ENCODE measurements at places on chromosomes 16 and 17.

GRCh38 chr17:17768424-17769088 is 68.2 kb downstream of the SREBF1 start:
- no peak for DNase-seq

- DNase-seq = no peak
Observed at GRCh38 chr16:62170642-62171041, 134.4 kb upstream of the CDH8 start.

DNA sequence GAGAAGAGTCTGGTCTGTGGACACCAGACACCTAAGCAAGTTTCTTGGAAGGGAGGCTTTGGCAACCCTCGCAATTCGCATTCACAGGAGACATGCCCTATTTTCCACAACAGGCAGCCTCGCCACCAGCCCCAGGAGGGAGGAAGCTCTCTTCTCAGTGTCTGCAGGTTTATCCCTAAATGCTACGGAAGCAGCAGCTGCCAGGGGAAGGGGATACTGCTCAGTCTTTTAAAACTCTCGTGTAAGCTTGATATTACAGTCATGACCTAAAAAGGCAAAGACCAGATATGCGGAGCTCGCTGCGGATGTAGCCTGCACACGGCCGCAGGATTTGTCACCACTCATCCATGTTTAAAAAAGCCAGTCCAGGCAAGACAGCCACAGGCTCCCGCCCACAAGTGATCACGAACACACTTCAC is 159.2 kb upstream of the RPH3AL start:
- no peak for DNase-seq

GRCh38 chr17:47324224-47325020 is 667 bp downstream of the EFCAB13 start:
- no peak for DNase-seq

GRCh38 chr17:12909046-12909445 is 108.8 kb downstream of the ELAC2 start:
- no peak for DNase-seq

- DNase-seq = no peak
Observed at GRCh38 chr16:77696149-77696548, 26.2 kb upstream of the NUDT7 start.

DNA sequence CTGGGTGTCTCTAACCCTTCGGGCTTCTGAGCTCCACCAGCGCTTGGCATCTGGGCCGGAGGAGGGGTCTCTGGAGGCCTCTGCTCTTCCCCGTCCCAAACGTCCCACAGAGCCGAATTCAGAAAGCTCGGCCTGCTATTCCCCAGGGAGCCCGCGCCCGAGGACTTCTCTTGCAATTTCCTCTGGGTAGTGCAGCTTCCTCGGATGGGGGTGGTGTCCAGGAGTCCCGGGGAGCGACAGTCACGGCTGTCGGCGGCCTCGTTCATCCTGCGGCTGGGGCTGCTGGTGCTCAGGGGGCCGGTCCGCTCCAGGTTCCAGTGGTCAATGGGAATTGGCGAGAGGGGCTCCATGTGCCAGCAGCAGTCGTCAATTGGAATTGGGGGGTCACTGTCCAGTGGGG is 11.8 kb upstream of the NLRC3 start:
- DNase-seq = no peak

- no peak for DNase-seq
Observed at GRCh38 chr17:17035920-17036523, 6.2 kb upstream of the MPRIP start.

DNA sequence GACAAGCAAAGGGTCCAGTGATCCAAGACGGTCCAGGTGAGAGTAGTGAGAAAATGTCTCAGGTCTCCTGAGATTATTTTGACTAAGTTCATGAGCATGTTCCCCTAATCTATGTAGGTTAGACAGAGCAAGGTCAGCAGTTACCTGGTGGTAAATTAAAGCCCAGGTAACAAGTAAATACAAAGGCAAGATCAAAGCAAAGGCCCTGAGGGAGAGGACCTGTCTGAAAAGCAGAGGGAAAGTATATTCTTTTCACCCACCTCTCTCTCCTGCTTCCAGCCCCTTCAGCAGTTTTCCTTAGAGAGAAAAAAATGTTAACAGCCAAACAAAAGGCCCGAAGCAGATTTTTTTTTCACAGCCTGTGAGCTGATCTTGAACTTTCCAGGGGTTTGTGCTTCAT is 302.7 kb downstream of the MAP2K6 start:
- no peak for DNase-seq

GRCh38 chr16:56479469-56479868 is 28.1 kb downstream of the OGFOD1 start:
- no peak for DNase-seq

GRCh38 chr16:1561266-1561665 is 27.8 kb downstream of the TMEM204 start:
- DNase-seq = no peak

DNA sequence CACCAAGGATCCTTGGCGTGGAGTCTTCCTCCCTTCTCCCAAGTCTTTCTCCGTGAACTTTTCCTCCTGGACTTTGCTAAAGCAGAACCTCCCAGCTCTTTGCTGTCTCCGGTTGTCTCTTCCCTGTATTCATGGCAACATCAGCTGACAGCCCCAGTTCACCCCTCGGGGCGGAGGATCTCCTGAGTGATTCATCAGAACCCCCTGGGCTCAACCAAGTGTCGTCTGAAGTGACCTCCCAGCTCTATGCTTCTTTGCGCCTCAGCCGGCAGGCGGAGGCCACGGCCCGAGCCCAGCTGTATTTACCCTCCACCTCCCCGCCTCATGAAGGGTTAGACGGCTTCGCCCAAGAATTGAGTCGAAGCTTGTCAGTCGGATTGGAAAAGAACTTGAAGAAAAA is 943 bp downstream of the CNTROB start:
- peak; percentile 33 for DNase-seq

DNA sequence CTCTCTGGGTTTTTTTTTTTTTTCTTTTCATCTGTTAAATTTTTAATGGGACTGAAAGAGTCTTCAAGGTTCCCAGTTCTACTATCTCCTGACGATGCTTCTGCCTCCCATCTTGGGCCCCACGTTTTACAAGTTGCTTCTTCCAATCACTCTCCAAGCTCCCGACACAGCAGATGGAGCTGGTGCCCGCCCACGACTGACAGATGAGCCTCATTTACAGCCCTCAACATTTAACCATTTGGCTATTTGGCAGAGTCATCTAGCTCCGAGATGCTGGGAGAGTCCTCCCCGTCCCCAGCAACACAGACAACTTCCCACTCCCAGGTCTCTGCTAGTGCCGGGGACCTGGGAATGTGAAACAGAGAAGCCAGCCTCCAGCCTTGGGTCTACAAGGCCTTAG is 276.9 kb downstream of the SHISA9 start:
- no peak for DNase-seq

- DNase-seq = no peak
Observed at GRCh38 chr16:11395008-11395948, 50.0 kb downstream of the RMI2 start.

DNA sequence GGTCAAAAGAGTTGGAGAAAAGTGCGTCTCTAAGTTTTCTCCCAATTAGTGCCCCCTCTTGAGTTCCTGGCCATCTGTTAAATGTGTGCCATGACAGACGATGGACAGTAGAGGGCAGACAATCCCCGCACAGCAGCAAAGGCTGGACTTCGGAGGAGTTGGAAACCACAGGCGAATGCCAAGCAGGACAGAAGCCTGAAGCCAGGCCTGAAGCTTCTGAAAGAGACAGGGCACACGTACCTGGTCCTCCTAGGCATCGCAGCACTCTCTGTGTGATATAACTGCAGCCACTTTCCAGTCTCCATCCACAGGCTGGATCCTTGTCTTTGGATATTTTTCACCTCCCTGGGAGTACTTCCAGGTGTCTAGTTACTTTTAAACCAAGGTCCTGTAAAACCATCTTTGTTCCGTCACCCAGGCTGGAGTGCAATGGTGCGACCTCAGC is 14.5 kb downstream of the C17orf100 start:
- peak; percentile 68 for DNase-seq

DNA sequence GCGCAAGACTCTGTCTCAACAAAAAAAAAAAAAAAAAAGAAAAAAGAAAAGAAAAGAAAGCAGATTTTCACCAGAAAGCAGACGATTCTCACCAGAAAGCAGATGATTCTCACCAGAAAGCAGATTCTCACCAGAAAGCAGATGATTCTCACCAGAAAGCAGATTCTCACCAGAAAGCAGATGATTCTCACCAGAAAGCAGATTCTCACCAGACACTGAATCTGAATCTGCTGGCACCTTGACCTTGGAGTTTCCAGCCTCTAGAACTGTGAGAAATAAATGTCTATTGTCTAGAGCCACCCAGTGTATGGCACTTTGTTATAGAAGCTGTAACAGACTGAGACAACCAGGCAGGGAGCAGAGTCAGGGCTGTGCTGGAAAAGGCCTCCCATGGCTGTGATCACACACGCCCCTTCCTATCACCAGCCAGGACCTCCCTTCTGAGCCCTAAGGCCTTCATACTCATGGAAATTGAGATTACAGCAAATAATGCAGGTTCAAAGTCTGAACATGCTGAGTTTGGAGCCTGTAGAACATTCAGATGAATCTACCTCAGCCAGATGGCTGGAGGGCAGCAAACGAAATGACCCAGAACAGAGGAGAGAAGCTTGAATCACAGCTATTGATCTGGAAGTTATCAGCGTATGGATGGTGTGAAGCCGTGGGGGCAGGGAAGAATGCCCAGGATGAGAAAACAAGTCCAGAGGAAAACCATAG is 309.3 kb downstream of the SLC39A11 start:
- DNase-seq = peak; percentile 51

DNA sequence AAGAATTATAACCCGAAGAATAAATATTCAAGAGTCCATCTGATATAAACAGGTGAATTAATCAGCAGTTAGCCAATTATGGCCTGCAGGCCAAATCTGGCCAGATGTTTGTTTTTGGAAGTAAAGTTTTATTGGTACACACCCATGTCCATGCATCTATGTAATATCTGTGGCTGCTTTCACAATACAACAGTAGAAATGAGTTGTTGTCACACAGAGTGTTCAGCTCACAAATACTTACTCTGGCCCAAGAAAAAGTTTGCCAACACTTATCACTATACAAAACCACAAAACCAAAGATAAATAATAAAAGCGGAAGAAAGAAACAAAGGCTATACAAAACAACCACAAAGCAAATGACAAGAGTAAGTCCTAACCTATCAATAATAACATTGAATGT is 109.4 kb downstream of the CDYL2 start:
- no peak for DNase-seq

GRCh38 chr17:9355846-9356245 is 219.8 kb downstream of the STX8 start:
- DNase-seq = no peak

DNA sequence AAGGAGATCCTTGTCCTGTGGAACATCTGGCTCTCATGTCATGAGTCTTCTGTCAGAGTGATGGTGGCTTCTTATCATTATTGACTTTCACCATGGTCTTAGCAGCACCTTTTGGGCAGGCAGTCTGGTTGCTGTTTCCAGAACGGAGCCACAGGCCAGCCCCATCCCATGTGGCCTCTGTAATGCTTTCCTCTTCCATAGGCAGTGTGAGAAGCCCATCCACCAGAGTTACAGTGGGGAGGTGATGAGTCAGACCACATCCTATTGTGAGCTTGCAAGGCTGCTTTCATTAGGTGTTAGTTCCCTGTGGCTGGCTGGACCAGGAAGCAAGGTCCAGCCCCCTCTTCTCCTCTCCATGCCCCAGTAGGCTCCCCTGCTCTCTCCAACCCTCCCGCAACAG is 30.8 kb upstream of the SPACA3 start:
- no peak for DNase-seq

GRCh38 chr16:81483064-81483969 is 38.7 kb downstream of the CMIP start:
- peak; percentile 63 for DNase-seq

GRCh38 chr17:75774991-75775668 is 9.5 kb upstream of the UNK start:
- no peak for DNase-seq

- DNase-seq = no peak
Observed at GRCh38 chr17:43817826-43818225, 15.1 kb downstream of the MPP3 start.

GRCh38 chr16:6165330-6165979 is 1067.9 kb upstream of the EEF2KMT start:
- no peak for DNase-seq

DNA sequence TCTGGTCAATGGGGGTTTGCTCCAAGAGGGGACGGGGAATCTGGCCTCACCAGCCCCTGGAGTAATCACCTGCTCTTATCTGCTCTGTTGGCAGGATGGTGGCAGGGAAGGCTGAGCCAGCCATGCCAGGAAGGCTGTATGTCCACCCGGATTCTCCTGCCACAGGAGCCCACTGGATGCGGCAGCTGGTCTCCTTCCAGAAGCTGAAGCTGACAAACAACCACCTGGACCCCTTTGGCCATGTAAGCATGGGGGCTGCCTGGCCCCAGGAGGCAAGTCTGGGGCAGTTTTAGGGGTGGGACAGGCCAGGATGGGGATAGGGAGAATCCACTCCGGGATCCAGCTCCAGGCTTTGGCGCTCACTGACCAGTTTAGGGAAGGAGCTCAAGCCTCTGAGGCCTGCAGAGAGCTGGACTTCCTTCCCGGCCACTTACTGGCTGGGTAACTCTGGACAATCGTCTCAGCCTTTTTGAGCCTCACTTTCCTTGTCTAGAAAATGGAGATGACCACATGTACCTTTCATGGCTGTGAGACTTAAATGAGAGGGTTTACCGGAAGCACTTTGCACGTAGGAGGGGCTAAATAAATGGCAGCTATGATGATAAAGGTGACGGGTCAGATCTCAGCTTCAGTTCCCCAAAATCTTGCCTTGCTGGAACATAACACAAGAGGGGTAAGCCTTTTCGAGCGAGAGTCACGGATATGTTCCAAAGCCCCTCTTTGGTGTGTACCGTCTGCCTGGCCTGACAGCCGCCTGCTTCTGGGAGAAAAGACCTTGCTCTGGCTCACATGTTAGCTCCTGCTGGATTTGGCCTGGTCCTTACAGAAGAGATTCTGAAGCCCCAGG is 15.4 kb downstream of the TBX4 start:
- peak; percentile 55 for DNase-seq

DNA sequence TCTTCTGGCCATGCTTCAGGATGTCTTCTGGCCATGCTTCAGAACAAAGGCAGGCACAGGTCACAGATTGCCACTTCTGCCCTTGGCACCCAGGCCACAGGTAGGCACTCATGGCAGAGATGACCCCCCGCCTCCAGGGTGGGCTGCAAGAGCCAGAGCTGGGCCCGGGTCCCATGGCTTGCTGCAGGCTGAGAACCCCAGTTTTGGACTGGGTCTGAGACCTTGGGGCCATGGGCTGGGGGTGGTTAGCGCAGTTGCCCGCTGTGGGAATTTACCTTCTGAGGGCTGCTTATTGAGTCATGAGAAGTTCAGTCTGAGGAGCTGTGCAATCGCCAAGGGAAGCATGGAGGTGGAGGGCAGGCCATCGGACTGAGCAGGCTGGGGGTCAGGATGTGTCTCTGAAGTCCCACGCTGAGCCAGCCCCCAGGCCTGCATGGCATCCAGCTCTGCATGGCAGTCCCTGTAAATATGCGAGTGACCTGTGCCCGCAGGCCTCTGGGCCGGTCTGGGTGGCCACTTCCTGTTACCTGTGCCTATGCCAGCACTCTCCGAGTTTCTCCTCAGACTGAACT is 1.7 kb downstream of the ANKRD13B start:
- no peak for DNase-seq
